ENCODE measurements at places on chromosomes 11 and 22. TPM values are rescaled to one million over a fixed set of nuclear protein-coding genes. Genes with fewer than 3 reads are reported as not detected.

GRCh38 chr11:60252213-60253108, 9.5 kb upstream of the MS4A4E start:
- DNase-seq: no peak

The APOBEC3G gene
- 1.2 TPM for total RNA-seq

- peak; percentile 87 for DNase-seq
Measured at GRCh38 chr11:32081129-32081641, 9.7 kb upstream of the RCN1 start.

GRCh38 chr11:69050592-69051380, 2.1 kb downstream of the TPCN2 start:
- no peak for DNase-seq

GRCh38 chr22:26225207-26225606, 55.9 kb downstream of the SEZ6L start:
- no peak for DNase-seq

The MFRP gene
- not detected for total RNA-seq

The SCN2B gene
- under 0.01 TPM for total RNA-seq

- DNase-seq: peak; percentile 29
Measured at GRCh38 chr11:44301564-44302271, 8.2 kb downstream of the ALX4 start.

DNA sequence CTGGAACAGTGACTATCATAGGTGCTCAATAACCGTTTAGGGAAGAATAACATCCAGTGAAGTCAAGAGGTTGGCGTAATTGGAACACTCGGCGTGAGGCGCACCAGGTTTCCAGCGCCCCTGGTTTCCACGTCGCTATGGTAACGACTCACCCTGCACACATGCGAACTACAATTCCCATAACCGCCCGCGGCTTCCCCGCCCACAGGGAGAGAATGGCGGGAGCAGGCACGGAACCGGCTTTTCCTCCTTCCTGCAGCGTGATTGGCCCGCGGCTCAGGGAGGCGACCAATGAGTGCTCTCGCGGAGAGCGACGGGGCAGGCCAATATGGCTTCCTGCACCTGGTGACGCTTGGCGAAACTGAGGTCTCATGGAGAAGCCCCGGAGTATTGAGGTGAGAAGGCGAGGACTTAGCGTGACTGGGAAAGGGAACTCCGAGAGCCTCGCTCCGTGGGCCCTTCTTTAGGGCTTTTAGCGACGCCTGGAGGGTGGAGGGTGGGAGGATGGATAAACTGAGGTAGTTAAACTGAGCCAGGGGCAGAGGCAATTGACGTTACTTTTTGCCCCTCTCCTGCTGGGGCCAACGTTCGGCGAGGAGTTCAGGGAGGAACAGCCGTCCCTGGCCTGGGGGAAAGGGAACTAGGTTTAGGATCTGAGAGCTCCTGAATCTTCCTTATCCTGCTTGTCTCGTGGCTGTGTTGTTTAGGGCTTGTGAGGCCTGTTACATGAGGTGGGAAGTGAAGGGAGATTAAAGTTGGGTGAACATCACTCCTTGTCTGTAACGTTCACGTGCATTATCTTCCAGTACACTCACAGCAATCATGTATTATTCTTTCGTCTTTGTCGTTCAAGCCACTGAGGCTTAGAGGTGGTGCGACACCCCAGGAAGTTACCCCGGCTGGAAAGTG, at the start of gene L3MBTL2:
L3MBTL2 (plus strand) TSS at position 321 of the 909 bp plus-strand sequence; CDS start at position 372, 51 bp downstream.
- DNase-seq: peak; percentile 91

The RIBC2 gene
- not detected for total RNA-seq

The RASL10A gene
- total RNA-seq: not detected

The CHRM1 gene
- total RNA-seq: not detected

The MLC1 gene
- not detected for total RNA-seq

The KRTAP5-1 gene
- total RNA-seq: not detected

DNA sequence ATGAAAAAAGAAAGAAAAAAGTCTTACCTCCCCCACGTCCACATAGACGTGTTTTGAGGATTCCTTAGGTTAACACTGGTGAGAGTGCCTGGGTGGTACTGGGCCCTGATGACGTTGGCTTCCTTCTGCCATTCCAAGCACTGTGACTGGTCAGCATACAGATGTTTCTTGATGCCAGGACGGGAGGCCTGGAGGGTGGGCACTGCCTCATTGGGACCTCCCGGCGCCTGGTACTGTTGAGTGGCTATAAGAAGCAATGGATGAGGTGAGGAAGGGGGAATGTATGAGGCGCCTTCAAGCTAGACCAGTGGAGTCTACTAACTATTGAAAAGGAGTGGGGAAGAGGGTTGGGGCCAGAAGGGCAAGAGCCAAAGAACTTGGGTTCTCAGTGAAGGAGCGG, 45.3 kb downstream of the MICAL2 start:
- DNase-seq: no peak

DNA sequence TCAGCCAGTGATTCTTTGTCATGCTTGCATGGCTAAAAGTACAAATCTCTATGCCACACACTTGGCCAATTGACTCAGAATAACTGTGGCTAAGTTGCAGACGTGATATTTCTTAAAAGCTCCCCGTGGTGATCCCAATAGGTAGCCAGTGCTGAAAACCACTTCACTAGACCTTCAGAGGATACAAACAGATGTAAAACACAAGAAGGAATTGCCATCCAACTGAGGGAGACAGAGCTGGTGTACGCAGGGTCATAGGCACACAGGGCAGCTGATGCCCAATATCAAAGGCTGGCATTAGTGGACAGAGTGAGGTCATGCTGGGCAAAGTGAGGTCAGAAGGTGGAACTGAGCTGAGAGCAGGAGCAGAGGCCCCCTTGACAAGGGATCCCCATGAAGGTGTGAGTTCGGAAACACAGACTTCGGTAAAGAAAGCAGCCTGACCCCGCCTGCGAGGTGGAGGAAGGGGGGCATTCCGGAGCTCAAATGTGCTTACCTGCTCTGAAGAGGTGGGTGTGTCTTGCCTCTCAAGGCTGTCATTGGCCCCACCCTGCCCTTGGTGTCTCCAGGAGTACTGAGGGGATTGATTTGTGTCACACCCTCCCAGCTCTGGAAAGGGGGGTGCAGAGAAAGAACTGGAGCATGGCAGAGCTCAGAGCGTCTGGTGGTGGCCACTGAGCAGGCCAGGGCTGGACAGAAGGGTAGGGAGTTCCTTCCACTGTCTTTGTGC, 344.9 kb upstream of the B3GAT1 start:
- DNase-seq: no peak

DNA sequence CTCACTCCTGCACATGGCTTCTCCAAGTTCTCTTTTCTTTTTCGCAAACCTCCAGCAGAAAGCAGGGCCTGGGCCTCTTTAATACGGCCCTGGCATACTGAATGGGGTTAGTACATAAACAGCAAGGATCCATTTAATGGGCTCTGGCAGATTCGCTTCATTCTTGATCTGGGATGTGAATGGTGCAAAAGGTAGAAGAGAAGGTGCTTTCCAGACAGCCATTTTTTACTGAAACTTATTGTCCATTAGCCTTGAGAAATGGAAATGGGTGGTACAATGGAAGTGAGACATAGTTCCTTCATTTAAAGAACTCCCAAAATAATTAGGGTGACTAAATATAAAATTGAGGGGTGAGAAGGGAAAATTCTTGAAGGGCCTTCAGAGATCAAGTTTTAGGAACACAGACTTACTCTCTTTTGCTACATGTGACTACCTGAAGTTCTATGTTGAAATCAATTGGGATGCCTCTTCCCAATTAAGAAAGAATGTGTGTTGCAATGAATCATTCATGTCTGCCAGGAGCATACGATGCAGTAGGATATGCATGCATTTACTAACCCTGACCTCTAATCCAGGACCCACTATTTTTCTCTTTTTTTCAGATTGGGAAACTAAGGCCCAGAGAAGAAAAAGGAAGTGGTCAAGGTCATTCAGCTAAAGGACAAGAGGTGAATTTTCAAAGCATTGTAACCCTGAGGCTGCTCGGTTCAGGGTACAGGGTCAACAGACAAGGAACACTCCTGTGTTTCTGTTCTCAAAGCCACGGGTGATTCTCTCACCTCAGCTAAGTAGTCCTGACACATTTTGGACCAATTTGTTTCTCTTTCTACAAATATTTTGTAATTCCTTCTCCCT, 144.1 kb downstream of the BBOX1 start:
- peak; percentile 69 for DNase-seq

GRCh38 chr11:72626414-72626936, 47.7 kb downstream of the PDE2A start:
- no peak for DNase-seq

The LUZP2 gene
- total RNA-seq: under 0.01 TPM

DNA sequence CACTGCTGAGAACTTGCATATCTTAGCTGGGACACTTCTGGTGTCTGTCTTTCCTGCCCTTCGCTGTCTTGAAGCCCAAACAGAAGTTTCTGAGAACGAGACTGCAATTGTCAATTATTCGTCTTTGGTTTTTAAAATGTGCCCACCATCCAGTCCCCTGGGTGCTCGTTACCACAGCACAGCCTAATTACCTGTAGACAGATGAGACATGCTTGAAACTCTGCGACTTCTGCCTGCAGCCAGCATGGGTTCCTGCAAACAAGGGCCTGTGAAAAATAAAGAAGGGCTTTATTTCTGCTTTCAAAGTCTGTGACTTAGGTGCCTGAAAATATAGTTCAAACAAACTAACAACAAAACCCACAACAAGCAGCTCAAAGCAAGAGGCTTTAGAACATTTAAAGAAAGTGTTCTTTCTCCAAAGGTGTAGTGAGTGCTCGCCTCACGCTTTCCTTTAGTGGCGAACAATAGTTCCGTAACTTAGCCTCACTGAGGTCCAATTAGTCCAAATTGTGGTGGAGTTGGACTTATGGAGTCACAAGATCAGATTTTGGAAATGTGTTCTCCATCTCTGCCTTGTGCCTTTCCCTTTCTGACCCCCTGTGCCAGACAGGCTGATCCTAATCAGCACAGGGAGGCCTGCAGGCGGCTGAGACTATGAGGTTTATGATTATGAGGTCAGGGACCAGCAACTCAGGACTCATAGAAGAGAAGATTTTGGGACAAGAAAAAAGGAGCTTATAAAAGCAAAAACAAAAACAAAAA, 20.4 kb upstream of the GRAMD1B start:
- no peak for DNase-seq

DNA sequence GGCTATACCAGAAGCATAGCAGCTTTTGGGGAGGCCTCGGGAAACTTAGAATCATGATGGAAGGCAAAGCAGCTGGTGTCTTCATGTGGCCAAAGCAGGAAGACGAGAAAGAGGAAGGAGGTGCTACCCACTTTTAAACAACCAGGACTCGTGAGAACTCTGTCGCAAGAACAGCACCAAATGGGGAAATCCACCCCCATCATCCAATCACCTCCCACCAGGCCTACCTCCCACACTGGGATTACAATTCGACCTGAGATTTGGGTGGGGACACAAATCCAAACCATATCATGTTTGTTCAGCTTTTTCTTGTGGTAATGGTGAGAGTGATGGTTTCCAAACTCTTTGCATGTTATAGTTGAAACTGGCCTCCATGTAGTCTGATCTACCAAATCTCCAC, 32.5 kb upstream of the OR10D3 start:
- no peak for DNase-seq

DNA sequence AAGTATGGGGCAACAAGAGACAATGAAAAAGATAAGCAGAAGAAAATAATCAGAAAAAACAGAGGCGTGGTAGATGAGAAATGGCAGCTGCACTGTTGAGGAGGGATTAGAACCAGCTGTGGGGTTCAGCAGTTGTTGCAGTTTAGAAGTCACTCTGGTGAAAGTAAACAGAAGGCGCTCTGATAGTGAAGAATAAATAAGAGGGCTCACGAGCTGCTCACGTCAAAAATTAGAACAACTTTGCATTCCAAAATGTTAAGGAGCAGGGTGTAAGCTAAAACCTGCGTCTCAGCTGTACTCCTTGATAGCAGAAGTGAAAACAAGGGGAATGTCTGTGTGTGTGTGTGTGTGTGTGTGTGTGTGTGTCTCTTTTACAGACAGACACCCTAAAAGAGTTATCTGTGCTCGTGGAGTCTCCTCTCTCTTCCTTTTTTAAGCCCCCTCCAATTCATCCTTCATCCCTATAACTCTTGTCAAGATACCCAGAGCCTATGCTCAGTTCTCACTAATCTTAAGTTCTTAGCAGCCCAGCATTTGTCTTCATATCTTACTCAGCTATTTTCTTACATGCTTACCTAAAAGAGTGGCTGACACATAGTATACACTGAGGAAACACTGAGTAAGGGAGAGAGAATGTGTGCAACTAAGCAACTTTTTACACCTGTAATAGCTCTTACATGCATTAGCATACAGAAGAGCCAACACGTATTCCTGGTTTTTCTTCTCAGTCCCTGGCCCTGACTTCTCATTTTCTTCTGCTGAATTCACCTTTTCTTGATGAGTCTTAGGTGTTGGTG, 8.9 kb downstream of the TTC17 start:
- peak; percentile 90 for DNase-seq

GRCh38 chr22:37819105-37819433, 4.1 kb upstream of the GALR3 start:
- no peak for DNase-seq

GRCh38 chr22:37048133-37048532, 3.4 kb upstream of the KCTD17 start:
- no peak for DNase-seq

DNA sequence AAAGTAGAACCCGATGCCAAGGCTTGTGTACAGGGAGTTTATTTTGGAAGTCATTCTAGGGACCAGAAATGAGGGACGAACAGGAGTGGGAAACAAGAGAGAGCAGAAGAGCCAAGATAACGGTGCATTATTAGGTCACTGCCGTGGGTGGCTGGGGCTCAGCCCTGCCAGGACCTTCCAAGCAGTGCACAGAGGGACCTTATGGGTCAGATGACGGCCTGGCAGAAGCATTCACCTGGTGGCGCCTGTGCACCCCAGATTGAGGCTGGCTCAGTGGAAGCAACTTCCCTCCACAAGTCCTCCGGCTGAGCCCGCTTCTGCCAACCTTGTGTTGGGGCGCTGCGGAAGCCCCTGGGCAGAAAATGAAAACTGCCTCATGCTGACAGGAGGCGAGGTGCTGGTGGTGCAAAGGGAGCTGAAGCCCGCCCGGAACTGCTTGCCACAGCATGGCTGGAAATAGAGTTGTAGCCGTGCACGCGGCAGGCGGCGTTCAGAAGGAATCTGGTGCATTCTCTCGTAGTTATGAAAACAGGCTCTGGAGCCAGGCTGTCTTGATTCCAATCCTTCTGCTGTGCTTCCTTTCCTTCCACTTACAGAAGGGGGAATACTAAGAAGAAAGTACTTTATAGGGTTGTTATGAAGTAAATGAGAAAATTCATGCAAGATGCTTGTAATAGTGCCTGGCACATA, 22.2 kb upstream of the TP53I11 start:
- DNase-seq: no peak

DNA sequence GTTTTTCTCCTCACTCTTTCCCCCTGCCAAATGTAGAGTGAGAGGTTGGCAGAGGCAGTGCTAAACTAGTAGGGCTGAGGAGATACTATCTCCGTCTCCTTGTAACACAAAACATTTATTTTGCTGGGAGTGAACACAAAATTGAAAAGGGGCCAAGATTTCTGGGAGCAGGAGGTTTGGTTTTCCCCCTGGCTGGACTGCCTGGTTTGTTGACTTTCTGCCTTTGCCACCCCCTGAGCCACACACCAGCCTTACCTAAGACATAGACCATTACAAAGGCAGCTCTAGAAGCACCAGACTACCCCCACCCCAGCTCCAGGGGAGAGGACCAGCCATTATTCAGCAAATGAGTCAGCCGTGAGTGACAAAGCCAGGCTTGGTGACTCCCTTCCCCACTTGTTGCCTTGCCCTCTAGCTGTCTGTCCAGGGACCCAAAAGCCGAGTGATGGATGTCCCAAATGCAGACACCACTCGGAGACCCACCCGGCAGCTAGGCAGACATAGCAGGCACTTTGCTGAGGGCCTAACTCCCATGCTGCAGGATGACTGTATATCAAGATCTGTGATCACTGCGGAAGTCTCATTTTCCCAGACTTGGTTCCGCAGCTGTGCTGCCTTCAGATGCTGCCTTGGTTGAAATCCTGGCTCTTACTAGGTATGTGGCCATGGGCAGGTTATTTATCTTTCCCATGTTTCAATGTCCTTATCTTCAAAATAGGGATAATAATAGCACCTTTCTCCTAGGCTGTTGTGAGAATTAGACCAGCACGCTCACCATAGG, 17.7 kb upstream of the CDON start:
- peak; percentile 33 for DNase-seq

All from bronchial epithelial cell (primary cell).